ENCODE measurements at places on chromosomes 4 and X.
A peak's percentile ranks its signal among the peaks of the same experiment; 100 is the strongest.

GRCh38 chr4:170428929-170429328, 339.2 kb upstream of the AADAT start:
- DNase-seq, result no peak

DNA sequence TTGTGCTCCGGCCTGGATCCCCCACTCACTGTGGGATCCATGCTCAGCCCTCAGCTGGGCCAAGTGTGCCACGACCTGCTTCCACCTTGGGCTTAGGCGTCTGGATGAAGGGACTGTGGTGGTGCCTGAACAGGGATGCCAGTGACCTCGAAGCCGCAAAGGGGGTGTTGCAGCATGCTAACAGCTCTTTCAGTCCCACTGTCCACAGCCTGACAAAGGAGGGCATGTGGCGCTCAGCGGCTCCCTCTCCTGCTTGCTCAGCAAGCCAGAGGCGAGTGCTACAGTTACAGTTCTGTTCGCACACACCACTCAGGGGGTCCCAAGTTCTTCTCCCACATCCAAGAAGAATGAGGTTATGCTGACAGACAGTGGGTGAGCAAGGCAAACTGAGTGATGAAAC, 5.2 kb upstream of the IGBP1 start:
- DNase-seq, result no peak

- no peak for DNase-seq
Measured at GRCh38 chrX:18461431-18461830, 36.0 kb downstream of the CDKL5 start.

DNA sequence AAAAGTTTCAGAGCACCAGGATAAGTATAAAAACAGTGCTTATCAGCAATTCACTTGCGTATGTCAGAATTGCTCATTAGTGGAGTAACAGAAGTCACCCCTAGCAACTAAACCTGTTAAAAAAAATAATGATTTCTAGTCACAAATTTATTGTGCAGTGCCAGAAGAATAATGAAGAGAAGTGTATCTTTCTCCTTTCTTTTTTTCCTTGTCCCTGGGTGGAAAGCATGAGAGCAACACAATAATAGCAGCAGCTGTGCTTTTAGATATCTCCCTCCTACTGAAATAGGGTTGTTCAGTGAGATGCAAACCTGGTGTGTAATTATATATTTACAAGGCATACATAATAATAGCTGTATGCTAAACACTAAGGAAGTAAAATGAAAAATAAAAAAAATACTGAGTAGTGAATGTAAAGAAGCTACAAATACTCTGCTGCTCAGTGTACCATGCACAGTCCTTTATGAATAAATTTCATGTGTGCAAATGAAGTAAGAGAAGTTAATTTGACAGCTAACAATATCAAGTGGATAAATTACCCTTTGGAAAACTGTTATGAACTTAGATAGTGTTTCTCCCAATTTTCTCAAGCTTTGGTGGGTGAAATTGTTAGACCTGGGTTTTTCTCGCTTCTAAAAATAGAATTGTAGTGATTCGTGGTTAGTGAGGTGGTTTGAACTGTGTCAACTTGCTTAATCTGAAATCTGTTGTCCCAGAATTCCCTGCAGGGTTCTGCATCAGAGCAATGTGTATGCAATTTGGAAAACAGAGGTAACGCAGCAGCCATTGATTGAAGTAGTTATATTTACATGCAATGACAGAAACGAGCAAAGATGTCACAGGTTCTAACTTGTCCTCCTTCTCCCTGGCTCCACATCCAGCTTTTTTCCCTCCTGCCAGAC, 125.7 kb upstream of the NDST3 start:
- no peak for DNase-seq

- DNase-seq, result no peak
Measured at GRCh38 chr4:150828159-150828558, 186.9 kb downstream of the LRBA start.

DNA sequence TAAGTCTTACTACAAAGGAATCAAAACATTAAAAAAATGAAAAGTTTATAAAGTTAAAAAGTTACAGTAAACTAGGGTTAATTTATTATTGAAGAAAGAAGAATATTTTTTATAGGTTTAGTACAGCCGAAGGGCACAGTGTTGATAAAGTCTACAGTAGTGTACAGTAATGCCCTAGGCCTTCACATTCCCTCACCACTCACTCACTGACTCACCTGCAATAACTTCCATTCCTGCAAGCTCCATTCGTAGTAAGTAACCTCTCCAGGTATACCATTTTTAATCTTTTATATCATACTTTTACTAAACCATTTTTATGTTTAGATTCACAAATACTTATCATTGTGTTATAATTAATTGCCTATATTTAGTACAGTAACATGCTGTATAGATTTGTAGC, 307.5 kb upstream of the FAM241A start:
- DNase-seq, result no peak

DNA sequence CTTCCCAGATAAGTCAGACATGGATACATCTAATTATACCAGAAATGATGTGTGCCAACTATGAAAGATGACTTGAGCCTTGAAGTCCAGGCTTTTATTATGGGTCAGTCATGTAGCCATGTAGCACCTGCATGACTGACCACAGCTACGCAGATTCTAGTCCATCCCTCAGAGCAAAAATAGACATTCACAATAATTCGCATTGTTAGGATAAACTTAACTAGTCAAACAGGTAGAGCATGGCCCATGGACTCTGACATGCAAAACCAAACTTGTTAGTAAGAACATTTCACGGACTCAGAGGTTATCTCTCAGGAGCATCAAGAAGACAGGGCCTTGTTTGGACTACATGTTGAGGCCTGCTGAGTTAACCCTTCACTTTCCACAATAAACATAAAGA, 132.6 kb downstream of the PWWP3B start:
- no peak for DNase-seq

GRCh38 chr4:16418814-16419213, 192.5 kb upstream of the TAPT1 start:
- DNase-seq, result no peak

DNA sequence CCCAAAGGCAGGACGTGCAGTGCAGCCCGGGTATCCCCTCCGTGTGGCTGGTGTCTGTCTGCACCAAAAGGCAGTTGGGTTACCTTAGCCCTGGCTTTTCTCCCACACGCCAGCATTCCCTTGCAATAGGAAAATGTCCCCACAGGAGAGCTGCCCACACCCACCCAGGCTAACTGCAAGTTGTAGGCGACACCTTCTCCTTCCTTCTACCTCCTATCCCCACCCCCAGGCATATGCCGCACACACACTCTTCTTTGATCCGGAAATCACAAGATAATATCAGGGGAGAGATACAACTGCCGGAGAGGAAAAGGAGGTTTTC, 444 bp upstream of the APBB2 start:
- DNase-seq, result no peak

GRCh38 chrX:25810202-25810601, 327.9 kb upstream of the MAGEB18 start:
- DNase-seq, result no peak

- no peak for DNase-seq
Measured at GRCh38 chr4:101604976-101605375, 185.6 kb upstream of the BANK1 start.

DNA sequence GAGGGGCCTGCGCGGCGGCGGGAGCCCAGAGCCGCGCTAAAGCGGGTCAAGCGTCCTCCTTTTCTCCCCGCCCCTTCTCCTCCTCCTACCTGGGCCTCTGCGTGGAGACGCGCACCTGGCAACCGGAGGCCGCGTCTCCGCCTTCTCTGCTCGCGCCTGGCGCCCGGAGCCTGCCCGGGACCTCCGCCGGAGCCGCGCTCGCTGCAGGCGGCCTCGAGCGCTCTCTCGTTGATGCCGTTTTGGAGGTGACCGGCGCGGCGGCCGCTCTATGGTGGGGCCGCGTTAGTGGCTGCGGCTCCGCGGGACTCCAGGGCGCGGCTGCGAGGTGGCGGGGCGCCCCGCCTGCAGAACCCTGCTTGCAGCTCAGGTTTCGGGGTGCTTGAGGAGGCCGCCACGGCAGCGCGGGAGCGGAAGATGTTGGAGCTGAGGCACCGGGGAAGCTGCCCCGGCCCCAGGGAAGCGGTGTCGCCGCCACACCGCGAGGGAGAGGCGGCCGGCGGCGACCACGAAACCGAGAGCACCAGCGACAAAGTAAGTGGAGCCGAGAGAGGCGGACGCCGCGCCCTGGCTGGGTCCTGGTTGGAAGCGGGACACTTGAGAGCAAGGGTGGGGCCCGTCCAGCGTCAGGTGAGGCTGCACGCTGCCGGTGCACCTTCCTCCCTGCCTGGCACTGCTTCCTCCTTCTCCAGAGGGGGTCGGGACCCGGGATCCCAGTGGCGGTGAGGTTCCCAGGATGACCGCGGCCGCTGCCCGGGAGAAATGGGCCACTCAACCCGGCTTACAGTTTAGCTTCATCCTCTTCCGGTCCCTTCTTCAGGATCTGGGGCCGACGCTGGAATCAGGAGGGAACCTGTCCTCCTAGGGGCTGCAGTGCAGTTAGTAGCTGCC, at the start of gene CDS1:
Gene CDS1, plus strand, starts transcription at position 140 of the 888 bp plus-strand sequence. Its CDS starts 275 bp downstream, at position 415.
- peak; percentile 22 for DNase-seq

DNA sequence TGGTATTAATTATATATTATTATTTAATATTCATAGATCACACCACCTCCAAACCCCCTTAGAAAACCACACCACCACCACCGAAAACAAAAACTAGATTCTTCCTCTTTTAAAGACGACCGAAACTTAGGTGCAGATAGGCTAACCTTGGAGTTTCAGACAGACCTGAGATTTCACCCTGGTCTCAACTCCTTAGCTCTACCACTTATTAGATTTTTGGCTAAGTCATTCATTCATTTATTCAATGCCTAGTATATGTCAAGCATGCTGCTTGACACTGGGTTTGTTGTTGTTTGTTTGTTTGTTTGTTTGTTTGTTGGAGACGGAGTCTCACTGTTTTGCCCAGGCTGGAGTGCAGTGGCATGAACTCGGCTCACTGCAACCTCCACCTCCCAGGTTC, 9.5 kb upstream of the BMP2K start:
- DNase-seq, result no peak

DNA sequence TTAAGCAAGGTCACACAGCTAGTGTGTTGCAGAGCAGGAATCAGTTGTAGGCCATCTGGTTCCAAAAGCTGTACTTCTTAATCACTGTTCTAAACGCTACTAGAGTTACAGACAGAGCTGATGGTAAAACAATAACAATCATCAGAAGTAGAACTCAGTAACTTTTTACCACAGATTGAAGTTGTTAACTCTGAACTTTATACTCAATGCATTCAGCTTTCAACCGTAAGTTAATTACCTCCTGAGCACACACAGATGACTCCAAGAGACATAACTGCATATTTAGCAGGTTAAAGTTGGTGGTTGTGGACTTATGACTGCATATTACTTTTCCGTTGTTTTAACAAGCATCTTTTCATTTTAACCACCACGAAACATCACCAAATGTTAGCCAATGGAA, 127.3 kb downstream of the PRSS12 start:
- no peak for DNase-seq

- no peak for DNase-seq
Measured at GRCh38 chr4:17068891-17069290, 170.4 kb upstream of the LDB2 start.

DNA sequence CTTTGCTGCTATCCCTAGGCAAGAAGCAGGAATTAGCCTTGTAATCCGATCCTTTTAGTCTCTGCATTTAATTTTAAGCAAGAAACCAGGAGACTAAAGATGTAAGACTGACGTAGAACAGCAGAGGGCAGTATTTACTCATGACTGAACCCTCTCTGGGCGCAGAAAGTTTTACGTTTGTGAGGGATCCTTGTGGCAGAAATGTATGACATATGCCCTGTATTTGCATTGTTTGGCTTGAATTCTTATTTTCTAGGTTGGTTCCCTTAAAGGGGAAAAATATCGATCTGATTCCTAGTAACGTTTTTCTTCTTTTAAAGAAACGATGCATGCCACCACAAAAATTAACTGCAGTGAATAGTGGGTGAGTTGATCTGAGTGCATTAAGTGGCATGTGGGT, 1.3 kb upstream of the FAT4 start:
- no peak for DNase-seq

DNA sequence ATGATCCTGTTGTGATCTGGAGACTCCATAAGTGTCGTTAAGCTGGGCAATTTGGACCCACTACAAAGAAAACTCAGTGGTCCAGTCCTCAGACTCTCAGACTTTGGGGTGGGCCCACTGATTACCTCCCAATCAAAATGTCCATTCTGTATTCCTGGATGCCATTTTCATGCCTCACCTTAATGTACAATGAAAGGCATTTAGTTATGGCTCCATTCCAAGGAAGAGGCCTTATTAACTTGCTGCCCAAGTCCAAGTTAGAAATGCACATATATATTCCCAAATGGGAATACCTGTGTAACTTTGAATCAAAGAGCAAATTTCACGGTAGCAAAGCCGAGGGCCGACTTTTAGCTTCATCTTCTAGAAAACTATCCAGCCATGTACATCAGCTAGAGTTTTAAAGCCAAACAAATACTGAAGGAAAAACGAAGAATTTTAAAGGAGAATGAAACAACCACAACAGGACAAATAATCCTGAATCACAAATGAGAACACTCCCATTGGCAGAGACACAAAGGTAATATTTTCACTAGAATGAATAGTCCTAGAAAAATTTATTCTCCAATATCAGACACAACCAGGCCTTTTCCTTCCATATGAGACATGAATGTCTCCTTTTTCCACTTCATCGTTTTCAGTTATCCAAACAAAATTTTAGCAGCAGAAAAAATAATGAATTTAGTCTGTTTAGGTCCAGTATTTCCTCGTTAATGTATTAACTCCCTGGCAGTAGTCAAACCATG, 63.7 kb upstream of the HHIP start:
- DNase-seq, result no peak

- DNase-seq, result no peak
Measured at GRCh38 chrX:22541926-22542325, 269.2 kb downstream of the CBLL2 start.

DNA sequence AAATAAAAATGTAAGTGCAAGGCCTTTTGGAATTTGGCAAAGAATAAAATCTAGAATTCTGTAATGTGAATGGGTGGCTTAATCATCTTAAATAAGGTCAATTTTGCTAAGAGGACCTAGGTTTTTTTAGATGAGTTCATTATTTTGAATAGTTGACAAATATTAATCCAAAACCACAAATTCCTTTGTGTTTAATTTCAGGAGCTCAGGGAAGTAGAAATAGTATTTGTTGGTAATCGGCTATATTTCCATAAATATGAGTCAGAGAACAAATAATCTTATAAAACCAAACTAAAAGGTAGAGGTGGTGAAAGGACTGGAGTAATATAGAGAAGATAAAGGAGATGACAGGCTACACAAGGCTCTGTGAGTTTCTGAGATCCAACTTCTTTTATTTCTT, 190.4 kb upstream of the TLL1 start:
- no peak for DNase-seq

Data from breast epithelium (tissue), 4 donors.